ENCODE measurements at places on chromosomes 5 and 9.

DNA sequence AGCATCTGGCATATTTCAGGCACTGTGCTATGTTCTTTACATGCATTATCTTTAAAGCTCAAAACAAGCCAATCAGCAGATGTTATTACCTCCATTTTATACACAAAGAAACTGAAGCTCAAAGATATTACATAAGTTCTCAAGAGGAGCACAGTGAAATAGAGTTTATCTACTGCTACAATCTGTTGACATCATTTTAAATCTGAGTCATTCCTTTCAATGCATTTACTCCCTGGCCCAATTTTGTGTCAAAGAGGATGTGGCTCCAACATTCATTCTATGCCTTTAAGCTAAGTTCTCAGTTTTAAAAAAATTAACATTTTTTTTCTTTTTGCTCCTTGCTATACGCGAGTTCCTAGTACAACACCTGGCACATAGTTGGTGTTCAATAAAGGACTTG is 486.3 kb upstream of the ZNF462 start:
- DNase-seq = no peak

DNA sequence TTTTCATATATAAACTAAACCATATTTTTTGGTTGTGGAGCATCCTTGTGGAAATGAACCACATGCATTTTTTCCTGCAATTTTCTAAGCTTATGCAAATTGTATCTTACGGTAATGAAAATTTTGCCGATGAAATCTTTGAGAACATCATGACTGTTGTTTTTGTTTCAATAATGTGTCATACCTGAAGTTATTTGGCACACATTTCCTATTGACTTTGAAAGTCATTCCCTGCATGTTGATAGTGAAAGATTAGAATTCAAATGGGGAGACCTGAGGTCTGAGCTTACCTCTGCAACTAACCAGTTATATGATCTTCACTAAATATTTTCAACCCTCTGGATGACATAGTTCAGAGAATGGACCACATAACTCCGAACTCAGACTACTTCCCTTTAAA is 88.5 kb downstream of the PRR16 start:
- DNase-seq = no peak

- DNase-seq = no peak
These were observed 35.7 kb downstream of the NACC2 start for GRCh38 chr9:136059321-136059791.

GRCh38 chr9:8732367-8733075 is 932.9 kb upstream of the DMAC1 start:
- no peak for DNase-seq

DNA sequence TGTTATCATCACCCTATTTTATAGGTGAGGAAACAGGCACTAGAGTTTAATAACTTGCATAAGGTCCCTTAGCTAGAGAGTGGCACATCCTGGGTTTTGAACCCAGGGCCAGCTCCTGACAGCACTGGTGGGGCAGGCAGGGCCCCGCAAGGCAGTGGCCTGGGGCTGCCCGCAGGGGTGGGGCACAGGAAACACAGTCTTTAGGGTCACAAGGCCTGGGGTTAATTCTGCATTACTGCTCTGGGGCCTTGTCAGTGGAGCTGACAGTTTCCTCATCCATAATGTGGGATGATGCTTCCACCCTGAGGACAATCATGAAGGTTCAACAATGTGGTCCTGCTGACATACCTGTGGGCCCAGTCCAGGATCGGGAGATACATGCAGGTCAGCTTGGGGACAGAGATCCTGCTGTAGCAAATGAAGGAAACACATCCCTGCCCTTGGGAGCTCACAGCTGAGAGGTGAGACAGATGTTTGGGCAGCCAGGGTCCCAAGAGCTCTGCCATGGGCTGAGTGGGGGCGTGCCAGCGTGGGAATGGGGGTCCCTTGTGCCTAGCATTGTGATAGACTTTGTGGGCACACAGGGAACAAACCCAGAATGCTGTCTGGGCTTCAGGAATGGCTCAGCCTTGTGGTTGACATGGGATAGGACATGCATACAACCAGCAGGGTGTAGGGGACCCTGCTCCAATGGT is 14.7 kb downstream of the FGF18 start:
- no peak for DNase-seq

- DNase-seq = no peak
These were observed 109.2 kb downstream of the DMXL1 start for GRCh38 chr5:119179857-119180641.

DNA sequence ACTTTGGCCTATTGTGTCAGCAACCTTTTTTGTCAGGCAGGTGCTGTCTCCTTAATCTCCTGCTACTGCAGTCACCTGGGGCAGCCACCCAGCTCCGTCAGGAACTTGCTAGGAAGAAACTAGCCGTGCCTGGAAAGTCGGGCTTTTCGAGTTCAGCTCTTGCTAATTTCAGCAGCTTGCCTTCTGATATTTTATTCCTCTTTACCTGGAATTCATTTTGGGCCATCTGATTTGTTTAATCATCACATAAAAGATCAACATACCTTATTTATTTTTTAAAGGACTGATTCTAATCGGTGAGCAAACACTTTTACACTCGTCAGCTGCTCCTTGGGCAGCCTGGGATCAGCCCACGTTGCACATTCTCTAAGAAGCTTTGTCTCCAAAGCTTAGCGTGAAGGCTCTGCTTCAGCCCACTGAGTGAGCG is 42.2 kb downstream of the PRLR start:
- no peak for DNase-seq

DNA sequence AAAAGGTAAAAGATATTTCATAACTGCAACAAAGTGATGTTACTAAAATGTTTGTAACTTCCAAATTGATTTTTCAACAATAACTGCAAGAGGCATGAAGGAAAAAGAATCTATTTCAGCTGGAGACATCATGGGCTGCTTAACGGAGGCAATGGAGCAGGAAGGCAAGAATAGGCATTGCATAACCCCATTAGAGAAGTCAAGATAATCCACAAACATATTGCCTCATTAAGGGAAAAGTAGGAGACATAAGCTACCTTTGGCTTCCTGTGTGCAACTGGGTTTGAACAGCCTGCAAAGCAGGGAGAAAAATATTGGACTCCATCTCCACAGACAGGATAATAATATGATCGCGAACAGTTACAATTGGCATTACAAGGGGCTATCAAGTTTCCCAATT is 46.7 kb downstream of the SLCO4C1 start:
- no peak for DNase-seq

DNA sequence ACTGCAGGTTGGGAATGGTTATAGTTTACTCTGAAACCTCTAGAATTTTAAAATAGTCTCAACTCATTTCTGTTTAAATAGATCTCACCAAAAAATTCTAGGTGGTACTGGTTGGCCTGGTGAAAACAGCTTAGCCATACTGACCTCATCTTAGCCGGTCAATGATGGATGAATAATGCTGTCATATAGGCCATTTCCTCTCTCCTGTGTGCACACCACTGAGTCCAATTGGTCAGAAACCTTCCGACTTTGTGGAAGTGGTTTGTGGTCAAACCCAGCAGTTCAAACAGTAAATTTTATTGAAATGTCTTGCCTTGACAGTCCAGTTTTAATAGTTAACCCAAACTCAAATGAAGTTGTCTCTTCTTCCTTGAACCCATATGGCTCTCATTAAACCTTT is 98.6 kb downstream of the GIN1 start:
- no peak for DNase-seq

GRCh38 chr9:78940121-78940855 is 631.5 kb upstream of the TLE4 start:
- DNase-seq = no peak

- DNase-seq = no peak
These were observed 44.3 kb upstream of the EXOC3 start for GRCh38 chr5:398475-399295.

DNA sequence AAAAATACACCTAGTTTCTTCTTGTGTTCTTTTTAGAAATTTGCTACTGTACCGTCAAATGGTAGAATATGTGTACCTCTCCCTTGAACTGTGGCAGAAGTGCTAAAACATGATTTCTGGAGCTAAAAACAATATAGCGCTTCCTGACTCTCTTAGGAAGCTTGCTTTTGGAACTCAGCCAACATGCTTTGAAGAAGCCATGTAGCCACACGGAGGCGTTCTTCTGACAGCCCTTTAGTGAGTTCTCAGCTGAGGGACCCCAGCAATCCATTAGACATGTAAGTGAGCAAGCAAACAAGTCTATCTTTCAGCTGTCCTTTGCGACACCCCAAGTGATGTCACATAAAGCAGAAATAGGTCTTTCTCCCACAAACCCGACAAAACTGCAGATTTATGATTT is 917.0 kb downstream of the CDH9 start:
- DNase-seq = no peak

GRCh38 chr9:73595036-73595545 is 443.4 kb downstream of the ANXA1 start:
- no peak for DNase-seq

DNA sequence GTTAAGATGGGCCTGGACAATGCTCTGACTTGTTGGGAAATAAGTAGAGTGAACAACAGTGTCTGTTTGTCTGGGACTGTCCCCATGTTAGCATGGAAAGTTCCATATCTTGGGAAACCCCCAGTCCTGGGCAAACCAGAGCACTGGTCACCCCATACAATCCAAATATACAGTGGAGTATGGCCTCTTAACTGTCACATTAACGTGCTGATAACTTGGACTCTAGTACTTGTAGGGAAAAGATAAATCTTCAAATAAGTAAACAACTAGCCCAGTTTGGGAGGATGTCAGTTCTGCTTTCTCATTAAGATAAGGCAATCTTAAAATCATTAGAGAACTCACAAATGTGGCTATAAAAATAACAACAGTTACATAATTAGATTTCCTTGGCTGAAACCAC is 47.6 kb upstream of the JAK2 start:
- no peak for DNase-seq

DNA sequence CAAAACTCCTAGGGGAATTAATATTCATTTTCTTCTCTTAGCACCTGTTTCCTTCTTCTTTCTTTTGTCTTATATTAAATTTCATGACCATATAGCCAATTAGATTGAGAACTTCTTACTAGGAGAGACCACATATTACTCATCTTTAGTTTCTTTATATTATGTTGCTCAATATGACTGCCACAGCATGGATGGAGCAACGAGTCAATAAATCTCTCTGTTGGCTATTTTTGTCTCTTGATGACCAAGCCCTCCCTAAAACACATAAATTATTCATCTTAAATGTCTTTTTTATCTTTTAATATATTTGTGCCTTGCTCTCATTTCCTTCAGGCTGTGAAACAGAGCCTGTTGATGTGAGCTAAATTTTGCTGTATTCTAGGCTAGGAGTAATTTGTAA is 123.0 kb downstream of the ADAMTSL1 start:
- DNase-seq = no peak

- DNase-seq = no peak
These were observed 314.3 kb downstream of the PDE4D start for GRCh38 chr5:59579101-59579823.

- DNase-seq = no peak
These were observed 373.6 kb upstream of the GRIA1 start for GRCh38 chr5:153116916-153117315.

- no peak for DNase-seq
These were observed 3.3 kb upstream of the MSMP start for GRCh38 chr9:35757226-35757891.

- DNase-seq = no peak
These were observed 409.9 kb downstream of the BRINP1 start for GRCh38 chr9:118959366-118959765.

DNA sequence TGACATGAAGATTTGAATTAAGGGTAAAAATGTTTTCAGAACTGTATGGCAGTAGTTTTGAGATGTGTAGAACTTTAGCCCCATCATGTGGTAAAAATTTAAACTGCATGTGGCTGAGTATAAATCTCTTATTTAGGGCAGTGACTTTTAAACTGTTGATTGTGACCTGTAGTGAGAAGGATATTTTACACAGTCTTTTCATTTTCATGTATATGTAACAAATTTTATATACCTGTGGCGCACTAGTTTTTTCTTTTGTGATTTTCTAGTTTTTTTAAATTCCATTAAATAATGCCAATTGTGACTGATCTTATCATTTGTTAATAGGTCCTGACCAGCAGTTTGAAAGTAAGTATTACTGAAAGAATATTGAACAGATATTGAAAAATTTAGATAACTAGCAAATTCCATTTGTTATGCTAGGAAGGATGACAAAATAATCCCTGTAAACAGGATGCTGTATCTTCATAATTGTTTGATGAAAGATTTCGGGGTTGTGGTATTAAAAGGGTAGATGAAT is 47.2 kb downstream of the GPBP1 start:
- DNase-seq = peak; percentile 50

GRCh38 chr5:142547445-142548380 is 138.2 kb downstream of the FGF1 start:
- no peak for DNase-seq

GRCh38 chr9:922171-922570 is 54.3 kb upstream of the DMRT3 start:
- no peak for DNase-seq

GRCh38 chr5:99129768-99130501 is 201.1 kb upstream of the CHD1 start:
- no peak for DNase-seq

DNA sequence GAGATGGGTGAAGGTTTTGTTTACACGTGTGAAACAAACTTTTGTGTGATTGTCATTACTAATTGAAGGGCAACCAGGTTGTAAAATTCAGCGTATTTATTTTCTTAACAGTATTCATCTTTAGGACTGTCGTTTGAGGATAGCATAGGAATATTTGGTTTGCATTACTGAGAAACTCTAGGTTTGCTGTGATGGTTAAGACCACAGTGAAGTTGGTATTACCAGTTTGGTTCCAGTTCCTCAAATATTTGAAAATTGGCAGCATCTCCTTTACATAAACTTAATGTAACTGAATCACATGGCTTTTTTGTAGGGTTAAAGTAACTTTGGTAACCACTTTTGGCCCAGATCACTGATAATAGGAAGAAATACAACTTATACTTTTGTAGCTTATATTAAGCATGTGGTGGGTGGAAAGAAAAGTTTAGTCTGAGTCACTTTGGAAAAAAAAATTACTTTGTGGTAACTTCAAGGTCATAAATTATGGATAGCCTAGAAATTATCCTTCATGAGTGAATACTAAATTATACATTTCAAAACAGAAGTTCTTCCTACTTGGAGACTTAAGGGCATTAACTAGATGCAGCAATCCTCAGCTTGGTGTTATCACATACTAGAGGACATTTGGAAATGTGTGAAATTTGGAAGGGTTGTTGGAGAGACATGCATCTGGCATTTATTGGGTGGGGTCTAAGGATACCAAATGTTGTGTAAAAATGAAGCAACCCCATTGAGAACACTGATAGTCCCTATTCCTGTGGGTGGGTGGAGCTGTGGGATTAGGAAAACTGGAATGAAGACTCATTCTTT is 33.9 kb downstream of the G3BP1 start:
- no peak for DNase-seq

GRCh38 chr9:3847377-3847776 is 321.6 kb upstream of the RFX3 start:
- no peak for DNase-seq

- no peak for DNase-seq
These were observed 19.7 kb upstream of the GAS1 start for GRCh38 chr9:86966852-86967511.

DNA sequence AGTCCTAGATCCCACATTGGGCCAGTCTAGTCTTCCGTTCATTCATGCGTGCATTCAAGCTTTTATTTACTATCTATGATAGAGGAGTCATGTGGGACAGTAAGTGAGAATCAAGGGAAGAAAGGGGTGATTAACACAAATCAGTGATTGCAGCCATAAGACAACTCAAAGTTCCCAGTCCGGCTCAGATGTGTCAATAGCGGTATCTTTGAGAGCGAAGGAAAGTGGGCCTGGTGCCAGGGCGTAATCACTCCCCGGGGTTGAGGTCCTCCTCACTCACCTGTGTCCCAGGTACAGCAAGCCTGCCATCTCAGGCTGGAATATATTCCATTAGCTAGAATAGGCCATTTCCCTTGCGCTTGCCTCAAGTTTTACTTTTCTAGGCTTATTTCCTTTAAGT is 196.3 kb downstream of the ATP10B start:
- DNase-seq = no peak

- peak; percentile 51 for DNase-seq
These were observed 530 bp downstream of the BBLN start for GRCh38 chr9:128160603-128160987.
